ENCODE measurements at places on chromosomes 3 and 15.

GRCh38 chr3:165635791-165636683, 201.2 kb downstream of the BCHE start:
- DNase-seq, result no peak

GRCh38 chr3:86937306-86937791, 53.6 kb downstream of the VGLL3 start:
- no peak for DNase-seq

GRCh38 chr3:32954506-32954905, 3.1 kb downstream of the CCR4 start:
- DNase-seq, result no peak

DNA sequence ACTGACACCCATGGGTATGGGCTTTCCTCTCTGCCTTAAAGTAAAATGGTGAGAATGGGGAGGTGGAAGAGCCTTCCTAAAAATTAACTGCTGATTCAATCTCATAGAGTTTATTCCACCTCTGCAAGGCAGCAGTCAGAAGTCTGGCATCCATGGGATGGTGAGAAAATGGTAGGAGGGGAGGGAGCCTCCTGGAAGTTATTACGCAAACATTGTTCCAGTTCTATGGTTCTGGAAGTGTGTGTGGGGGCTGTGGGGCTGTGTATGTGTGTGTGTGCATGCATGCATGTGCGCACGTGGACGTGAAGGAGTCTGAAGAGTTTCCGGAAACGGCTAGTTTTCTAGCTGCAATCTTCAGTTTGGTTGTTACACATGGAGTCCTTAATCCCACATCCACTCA, 177.6 kb downstream of the KCNAB1 start:
- DNase-seq, result no peak

DNA sequence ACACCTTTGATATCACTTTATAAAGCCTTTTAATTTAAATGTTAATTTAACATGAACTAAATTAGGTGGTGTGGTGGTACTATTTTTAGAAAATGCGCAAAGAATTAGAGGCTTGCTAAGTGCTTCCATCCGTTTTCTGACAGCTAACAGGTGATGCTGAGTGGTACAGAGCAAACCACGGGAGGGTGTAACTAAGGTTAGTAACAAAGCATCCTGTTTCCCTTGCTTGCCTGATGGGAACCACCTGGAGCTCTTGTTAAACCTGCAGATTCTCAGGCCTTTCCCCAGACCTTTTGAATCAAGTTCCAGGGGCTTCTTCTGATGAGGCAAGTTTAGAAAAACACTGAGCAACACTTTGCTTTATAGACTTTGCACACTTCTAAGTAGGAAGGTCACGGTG, 101.0 kb downstream of the ATG7 start:
- DNase-seq, result no peak

DNA sequence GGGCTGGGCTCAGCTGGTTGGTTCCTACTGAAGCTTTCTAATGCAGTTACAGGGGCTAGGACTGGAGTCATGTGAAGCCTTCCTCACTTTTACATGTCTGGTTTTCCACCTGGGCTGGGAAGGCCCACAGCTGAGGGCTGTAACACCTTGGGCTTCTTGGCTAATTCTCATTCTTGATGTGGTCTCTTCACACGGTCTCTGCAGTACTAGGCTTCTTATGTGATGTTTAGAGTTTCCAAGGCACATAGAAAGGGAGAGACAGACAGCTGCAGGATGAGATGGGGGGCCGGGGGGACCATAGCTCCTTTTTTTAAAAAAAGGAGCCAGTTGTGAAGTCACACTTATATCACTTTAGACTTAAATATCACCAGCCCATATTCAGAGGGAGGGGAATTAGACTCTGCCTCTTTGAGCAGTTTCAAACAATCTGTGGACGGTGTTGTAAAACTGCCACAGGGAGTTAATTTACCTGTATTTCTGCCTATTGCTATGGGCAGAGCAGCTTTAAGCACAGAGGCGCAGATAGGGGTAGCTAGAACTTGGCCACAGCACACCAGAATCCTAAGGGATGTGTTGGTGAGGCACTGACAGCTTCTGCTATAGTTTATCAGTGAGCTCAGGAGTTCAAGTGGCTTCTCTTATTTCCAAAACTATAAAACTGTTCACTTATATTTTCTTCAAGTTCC, 46.7 kb downstream of the NKIRAS1 start:
- DNase-seq, result no peak

DNA sequence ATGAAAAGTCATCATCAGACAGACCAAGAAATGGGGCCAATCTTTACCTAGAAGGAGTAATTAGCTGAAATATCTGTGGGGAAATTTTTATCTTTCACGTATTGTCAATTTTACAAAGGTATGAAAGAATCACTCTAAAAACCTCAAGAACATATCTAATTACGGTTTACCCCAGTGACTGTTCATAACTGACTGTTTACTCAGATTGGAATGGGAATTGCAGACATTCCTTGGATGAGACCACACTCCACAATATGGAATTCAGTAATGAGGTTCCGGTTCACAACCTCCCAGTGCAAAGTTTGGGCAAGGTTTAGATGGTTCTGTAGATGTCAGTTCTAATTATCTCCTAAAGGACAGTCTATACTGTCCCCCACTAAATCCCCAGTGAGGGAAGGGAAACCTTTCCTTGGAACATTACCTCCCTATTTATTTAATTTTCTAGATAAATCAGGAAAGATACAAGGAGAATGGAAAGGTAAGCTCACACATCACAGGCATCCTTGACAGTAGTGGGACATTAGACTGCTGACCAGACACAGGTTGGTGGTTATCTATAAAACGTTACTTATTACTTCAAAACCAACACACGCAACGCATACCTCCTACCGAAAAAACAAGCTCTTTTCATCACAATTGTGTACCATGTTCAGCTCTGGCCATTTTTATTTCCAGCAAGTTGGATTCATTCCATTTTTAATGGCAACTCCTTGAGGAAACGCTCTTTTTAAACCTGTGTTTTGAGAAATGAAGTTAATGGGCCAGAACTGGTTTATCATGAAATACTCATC, 129.9 kb downstream of the RORA start:
- no peak for DNase-seq

DNA sequence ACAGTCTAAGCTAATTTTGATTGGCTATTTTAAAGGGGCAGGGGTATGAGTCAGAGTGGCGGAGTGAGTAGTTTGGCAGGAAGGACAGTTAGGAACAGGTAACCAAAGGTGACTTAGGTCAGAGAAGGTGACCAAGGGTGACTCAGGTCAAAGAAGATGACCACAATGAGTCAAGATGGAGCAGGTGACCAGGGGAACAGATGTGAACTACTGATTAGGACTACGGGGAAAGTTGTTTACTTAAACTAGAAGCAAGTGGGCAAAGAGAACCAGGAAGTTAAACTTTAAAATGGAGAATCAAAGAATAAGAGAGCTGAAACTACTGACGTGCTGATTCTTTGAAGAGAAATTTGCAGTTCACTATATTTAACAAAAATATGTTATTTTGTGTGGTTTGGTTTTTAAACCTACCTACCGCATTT, 14.1 kb upstream of the CA12 start:
- DNase-seq, result no peak

- no peak for DNase-seq
Observed at GRCh38 chr3:149401212-149401925, 23.9 kb upstream of the TM4SF1 start.

GRCh38 chr3:9416139-9416780, 18.8 kb downstream of the SETD5 start:
- DNase-seq, result no peak

- DNase-seq, result no peak
Observed at GRCh38 chr3:77535116-77535515, 495.2 kb downstream of the ROBO2 start.

- no peak for DNase-seq
Observed at GRCh38 chr3:139463466-139463865, 12.8 kb downstream of the RBP2 start.

DNA sequence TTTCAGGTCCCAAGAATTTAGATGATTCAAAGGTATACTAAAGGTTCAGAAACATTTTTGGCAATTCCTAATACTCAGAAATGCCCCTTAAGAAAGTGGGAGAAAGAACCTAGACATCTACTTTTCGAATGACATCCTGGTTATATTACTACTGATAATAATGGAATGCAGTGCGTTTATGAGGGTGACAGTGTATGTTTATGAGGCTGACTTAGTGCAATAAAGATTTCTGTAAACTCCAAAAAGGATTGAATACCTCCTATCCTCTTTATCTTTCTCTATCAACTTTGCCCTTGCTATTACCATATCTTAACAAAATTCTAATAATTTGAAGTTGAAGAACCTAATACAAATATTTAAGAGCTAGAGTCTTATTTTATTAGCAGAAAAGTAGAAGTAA, 348.9 kb upstream of the EPHA6 start:
- no peak for DNase-seq

GRCh38 chr3:126955004-126955790, 27.7 kb upstream of the PLXNA1 start:
- DNase-seq, result no peak
